ENCODE measurements at places on chromosomes 12 and 14.

GRCh38 chr14:73740618-73741326 is 26.6 kb upstream of the PNMA1 start:
- DNase-seq = no peak

DNA sequence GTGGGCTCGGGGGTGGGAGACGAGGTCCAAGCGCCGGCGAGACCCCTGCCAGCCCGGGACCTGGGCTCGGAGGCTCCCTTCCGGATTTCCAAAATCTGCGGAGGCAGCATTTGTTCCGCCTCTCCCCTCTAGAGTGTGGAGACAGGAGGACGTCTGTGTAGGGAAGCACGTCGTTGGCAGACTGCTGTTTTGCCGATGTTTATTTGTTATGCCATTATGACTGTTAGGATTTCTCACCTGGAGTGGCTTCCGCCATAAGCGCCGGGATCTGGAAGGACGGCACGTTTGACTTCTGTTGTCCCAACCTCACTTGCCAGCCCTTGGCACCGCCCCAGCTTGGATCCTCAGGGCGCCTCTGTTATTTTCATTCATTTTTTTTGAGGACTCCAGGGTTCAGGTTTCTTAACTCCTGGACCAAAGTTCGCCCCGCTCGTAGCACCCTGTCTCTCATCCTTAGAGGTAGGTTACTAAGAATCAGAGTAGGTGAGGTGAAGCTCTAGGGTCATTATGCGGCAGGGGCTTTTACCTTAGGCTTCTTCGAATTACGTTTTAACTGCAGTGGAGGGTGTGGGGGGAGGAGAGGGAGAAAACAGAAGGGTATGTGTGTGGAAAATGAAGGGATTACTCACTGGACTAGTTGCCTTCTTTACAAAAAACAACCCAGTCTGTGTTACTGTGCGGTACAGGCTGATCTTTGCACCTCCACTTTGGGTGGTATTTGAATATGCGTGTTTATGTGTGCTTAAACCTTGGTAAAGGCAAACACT is 547 bp upstream of the PYGL start:
- no peak for DNase-seq

GRCh38 chr14:51540364-51540763 is 111.3 kb upstream of the FRMD6 start:
- DNase-seq = no peak

DNA sequence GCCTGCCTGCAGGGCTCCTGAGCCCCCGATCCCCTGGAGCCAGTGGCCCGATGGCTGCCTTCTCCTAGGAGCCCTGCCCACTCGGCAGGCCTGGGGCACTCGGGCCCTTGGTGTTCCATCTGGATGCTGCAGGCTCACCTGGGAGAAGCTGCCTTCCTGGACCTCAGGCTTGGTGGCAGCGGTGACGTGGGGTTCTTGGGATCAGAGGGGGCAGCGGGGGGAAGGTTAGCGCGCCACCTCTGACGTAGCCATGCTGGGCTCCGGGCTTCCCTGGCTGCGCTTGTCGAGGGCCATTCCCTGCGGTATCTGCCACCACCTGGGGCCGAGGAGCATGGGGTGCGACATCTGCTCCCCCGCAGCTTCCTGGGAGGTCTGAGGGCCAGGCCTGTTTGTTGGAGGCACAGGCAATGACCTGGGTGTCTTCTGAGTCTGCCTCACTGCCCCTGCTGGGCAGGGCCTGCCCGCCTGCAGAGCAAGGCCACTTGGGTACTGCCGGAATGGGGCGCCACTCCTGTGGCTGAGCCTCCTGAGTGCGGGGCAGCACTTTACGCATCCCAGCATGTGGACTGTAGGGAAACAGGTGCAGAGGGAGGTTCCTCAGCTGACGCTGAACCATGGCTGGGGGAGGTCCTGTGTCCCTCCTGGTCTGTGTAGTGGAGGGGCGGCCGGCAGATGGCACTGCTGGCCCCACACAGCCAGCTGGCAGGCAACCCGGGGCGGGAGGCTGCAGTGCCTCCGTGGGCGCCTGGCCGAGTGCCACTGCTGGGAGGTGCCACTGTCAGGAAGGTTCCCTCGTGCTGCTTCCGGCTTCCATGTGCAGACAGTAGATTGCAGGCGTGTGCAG is 20.3 kb downstream of the MTA1 start:
- no peak for DNase-seq

DNA sequence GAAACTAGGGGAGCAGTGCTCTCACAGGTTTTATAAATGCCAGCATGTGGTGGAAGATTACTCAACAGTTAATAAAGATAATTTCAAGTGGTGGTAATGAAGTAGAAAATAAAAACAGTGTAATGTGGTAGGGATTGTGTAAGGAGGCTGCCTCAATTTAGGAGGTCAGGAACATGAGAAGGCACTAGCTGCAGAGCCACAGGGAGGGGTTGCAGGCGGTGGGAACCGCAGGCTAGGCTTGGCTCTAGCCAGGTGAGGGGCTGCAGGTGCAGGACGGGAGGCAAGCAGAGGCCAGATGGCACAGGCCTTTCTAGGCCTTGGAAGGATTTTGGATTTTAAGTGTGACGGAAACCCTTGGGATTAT is 768 bp downstream of the METTL25 start:
- DNase-seq = no peak

GRCh38 chr12:2691345-2692071 is 103.3 kb upstream of the FKBP4 start:
- peak; percentile 72 for DNase-seq

- DNase-seq = no peak
Measured at GRCh38 chr14:104676130-104676693, 13.2 kb upstream of the INF2 start.

GRCh38 chr12:47590771-47591360 is 115.0 kb downstream of the RPAP3 start:
- DNase-seq = no peak

- peak; percentile 11 for DNase-seq
Measured at GRCh38 chr12:26434299-26435068, 239.1 kb downstream of the SSPN start.

GRCh38 chr14:50677527-50678063 is 9.5 kb upstream of the SAV1 start:
- DNase-seq = no peak

- no peak for DNase-seq
Measured at GRCh38 chr12:47844264-47845019, 24.7 kb upstream of the HDAC7 start.

DNA sequence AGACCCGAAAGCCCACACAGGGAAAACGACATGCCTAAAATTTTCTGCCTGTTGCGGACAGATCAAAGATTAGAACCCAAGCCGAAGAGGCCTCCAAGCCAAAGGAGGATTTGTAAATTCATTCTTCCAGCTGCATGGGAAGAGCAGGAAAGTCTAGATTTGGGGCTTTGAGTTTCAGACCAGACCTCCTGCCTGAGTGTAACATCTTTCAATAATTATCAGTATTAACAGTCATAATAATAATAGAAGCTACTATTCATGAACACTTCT is 1.7 kb upstream of the HSPB8 start:
- no peak for DNase-seq

DNA sequence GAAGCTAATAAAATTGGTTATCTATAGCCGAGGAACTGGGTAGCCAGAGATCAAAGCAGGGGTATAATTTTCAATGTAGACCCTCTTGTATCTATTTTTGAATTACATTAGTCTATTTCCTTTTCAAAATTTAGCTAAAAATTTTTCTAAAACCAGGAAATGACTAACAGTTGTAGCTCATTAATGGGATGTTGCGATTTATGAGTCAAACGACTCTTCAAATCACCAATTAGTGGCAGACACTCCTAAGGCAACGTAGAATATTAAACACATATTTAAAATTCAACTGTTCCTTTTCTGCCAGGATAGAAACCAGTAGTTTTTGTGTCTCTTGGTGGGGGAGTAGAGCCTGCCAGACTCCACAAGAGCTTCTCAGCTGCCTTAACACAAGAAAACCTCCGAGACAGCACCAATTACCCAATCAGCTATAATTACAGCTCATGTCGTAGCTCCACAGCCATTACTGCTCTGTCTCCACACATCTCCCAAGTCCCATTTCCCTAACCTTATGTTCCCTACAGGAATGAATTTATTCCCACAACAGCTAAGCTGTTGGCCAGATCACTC is 26.9 kb downstream of the GCN1 start:
- no peak for DNase-seq

DNA sequence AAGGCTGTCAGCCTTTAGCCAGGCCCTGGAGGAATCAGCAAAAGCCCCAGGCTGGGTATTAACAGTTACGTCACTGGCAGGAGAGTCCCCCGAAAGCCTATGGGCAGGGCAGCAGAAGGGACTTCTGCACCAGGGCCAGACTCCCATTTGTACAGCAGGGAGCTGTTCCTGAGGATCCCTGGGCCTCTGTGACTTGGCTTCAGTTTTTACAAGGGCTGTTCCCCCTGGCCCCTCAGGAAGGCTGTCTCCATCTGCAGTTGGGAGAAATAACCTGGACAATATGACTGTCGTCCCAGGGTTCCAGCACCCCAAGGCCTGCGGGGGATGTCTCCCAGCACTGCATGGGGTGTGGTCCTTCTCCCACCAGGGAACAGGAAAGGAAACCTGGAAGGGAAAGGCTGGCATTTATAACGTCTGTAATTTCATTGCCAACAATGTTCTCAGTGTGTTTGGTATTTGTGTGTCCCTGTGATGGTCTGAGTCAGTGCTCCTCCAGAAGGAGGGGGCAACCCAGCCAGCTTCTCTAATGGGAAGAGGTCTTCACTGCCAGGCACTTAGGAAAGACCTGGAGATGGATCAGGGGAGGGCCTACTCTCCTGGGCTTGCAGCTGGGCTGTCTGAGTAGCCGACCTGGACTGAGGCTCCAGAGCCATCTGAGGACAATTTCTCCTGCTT is 42.4 kb downstream of the ERH start:
- DNase-seq = no peak

DNA sequence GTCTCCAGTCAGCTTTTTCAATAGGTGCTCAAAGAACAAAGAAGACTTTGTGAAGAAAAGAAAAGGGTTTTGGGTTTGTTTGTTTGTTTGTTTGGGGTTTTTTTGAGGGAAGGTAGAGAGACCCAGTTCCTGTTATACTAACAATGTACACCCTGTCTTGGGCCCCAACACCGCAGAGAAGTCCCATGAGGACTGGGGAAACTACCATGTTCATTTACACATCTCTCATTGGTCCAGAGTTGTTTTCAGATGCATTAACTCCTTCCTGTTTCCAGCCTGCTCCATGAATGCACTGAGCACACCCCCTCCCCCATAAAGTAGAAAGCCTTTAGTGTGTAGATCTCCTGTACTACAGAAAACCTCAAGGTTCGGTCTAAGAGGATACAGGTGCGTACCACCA is 51.1 kb upstream of the SLC8A3 start:
- no peak for DNase-seq

GRCh38 chr14:39351708-39352107 is 80.5 kb downstream of the FBXO33 start:
- DNase-seq = no peak

- DNase-seq = no peak
Measured at GRCh38 chr12:94057262-94058151, 90.9 kb upstream of the PLXNC1 start.

- no peak for DNase-seq
Measured at GRCh38 chr12:109718390-109718789, 4.8 kb downstream of the FAM222A start.

DNA sequence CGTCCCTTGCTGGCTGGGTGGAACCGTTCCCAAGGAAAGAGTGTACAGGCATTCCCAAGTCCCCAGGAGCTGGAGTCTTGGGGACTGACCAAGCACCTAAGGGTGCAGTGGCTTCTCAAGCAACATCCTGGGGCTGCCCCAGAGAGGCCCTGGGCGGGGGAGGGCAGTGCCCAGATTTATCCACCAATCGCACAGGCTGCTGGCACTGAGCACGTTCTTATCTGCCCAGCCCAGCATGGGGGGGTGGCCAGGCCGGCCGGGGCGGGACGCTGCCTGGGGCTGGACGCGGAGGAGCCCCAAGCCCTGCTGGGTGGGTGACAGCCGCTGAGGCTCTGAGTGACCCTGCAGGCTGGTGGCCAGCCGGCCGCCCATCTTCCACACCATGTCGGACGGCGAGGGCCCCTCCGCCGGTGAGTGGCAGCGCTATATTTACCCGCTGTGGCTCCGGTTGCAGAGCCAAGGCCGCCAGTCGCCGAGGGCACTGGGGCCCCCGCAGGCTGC is 53.4 kb downstream of the CYP46A1 start:
- no peak for DNase-seq

GRCh38 chr14:71956920-71957563 is 24.8 kb downstream of the RGS6 start:
- no peak for DNase-seq

- no peak for DNase-seq
Measured at GRCh38 chr12:71846322-71846940, 6.9 kb downstream of the TBC1D15 start.

- no peak for DNase-seq
Measured at GRCh38 chr14:43003845-43004244, 1397.2 kb downstream of the LRFN5 start.

- DNase-seq = no peak
Measured at GRCh38 chr12:101051901-101052550, 158.0 kb downstream of the SLC5A8 start.

DNA sequence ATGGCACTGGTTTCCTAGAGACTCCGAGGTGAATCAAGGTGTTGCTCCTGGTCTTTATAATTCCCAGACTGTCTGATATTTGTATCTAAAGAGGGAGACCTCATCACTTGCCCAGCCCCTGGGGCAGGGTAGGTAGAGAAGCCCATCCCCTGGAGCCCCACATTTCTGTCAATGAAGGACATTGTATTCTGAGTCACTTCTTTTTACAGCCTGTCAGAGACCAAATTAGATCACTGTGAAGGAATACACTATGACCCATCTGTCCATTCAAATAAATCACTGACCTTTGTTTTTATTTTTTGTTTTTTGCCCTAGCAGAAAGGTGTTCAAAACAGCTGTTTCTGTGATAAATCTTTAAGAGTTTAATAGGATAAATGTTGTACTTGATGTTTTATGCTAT is 67.9 kb upstream of the ANO6 start:
- DNase-seq = no peak

GRCh38 chr12:27226407-27226929 is 17.6 kb upstream of the STK38L start:
- DNase-seq = no peak

GRCh38 chr12:113437729-113438100 is 15.5 kb downstream of the SDSL start:
- DNase-seq = no peak

DNA sequence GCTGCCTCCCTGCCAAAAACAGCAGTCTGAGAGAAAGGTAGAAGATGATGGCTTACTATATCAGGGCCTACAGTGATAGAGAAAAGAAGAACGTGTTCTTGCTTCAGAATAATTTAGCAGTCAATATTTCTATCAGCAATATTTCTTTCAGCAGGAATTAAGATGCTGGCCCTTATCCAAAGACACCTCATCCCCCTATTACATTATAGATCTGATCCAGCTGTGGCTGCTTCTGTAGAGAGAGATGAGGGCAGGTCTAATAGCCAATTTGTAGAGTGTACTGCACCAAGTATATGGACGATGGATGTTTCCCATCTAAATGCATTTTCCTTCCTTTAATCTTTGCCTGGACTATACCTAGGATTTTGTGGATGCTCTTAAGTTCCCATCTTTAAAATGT is 451.7 kb downstream of the NPAS3 start:
- DNase-seq = no peak

DNA sequence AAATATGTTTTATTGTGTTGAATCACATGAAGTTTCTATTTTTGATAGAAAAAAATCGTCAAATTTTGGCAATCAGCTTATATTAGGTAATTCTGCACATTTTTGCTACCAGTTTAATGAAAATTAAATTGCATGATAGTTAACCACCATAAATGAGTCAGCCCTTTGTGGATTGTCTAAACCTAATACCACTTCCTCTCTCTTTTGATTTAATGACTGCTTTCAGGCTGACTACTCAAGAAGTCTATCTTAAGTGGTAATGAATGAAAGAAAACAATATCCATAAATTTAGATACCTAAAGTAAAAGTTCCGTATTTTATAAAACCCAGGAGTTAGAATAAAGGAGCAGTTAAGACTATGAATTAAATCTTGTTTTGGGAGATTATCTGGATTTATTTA is 450.5 kb downstream of the TMEM117 start:
- peak; percentile 11 for DNase-seq
